ENCODE measurements at places on chromosomes 11 and 22.
A peak's percentile ranks its signal among the peaks of the same experiment; 100 is the strongest.

- H3K27ac ChIP-seq, result no peak overlapping the region
- no peaks in the 10 kb centered on the region for H3K27me3 ChIP-seq
- no peak for DNase-seq
- no peaks in the 10 kb centered on the region for H3K4me1 ChIP-seq
Measured at GRCh38 chr11:40952479-40952878, 507.0 kb downstream of the LRRC4C start.

DNA sequence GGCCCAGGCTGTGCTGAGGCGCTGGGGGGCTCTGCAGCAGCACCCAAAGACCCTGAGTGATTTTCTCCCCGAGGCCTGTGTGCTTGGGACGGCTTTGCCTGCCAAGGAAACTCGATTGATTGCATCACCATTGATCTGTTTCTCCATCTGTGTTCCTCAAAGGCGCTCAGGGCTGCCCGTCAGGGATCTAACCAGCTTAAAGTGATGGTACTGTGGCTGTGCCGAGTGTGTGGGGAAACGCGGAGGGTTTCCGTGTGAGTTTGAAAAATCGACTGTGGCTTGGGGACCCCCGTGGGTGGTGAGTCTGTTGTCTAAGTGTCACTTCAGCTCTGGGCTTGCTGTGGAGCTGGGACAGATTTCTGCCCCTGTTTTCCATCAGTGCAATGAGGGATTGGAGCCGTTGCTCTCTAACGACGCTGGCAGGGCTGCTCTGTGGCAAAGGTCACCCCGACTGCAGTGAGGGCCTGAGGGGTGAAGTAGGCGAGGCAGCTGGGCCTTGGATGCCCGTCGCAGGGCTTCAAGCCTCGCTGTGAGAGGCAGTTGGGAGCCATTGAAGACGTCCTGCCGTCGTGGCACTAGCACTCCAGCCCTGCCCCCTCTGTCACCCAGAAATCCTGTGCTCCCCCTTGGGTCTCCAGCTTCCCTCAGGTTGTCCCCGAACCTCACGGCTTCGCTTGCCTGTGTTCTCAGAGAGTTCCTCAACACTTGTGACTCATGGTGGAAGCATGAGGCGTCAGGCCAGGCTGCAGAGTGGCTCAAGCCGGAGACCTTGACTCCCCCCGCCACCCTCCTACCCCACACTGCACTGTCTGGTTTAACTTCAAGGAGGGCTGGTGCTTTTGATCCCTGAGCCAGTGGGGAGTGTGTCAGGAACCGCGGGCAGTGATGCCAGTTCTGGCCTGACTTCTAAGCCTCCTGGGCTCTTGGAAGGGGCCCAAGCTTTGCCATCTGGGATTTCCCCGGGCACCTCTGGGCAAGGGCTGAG, 21.8 kb downstream of the CACNA1I start:
- H3K36me3 ChIP-seq, result no peaks in the 10 kb centered on the region
- H3K27me3 ChIP-seq, result no peaks in the 10 kb centered on the region
- H3K4me1 ChIP-seq, result no peaks in the 10 kb centered on the region
- H3K27ac ChIP-seq, result no peak overlapping the region
- DNase-seq, result no peak
- H3K4me3 ChIP-seq, result no peak overlapping the region

DNA sequence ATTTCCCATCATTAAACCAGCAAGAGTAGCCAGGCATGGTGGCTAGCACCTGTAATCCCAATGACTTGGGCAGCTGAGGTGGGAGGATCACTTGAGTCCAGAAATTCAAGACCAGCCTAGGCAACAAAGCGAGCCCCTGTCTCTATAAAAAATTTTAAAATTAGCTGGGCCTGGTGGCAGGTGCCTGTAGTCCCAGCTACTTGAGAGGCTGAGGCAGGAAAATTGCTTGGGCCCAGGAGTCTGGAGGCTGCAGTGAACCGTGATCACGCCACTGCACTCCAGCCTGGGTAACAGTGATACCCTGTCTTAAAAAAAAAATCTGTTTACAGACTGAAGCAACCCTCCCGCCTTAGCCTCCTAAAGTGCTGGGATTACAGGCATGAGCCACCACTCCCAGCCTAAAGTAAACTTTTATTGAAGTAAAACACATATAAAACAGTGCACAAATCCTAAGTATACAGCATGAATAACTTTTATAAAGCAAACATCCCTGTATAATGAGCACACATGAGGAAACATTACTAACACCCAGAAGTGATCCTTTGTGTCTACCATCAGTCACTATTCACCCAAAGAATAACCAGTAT, 12.6 kb downstream of the UCP3 start:
- no peaks in the 10 kb centered on the region for H3K36me3 ChIP-seq
- H3K4me3 ChIP-seq, result no peak overlapping the region
- H3K27ac ChIP-seq, result no peak overlapping the region
- DNase-seq, result no peak
- no peaks in the 10 kb centered on the region for H3K4me1 ChIP-seq

GRCh38 chr22:47460176-47460575, 697.7 kb downstream of the TBC1D22A start:
- peaks cover 12% of the 10 kb centered on the region for H3K36me3 ChIP-seq
- DNase-seq, result no peak
- no peaks in the 10 kb centered on the region for H3K27me3 ChIP-seq
- H3K27ac ChIP-seq, result no peak overlapping the region
- H3K4me1 ChIP-seq, result no peaks in the 10 kb centered on the region
- H3K4me3 ChIP-seq, result no peak overlapping the region

DNA sequence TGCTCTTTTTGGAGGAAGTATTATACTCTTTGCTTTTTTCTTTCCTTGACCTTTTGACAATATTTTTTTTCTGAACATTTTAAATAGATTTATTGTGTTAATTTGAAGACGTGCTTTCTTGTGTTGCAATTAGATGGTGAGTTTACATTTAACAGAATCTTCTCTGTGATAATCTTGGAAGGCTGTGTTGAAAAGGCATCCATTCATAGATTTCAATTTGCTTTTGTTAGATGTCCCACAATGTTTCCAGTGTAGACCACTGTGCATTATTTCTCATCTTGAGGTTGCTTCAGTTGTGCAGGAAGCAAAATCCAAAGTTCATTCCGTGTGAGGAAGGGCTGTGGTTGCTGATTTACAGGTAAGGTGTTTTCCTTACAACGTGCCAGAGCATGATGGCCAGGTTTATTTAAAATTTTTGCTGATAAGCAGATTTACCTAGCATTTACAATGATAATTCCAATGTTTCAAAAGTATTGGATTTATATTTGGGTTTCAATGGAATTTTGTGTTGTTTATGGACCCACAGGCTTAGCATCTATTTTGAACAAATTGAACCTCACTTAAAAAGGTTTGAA, 4.1 kb upstream of the OR5J2 start:
- H3K4me1 ChIP-seq, result no peaks in the 10 kb centered on the region
- no peak overlapping the region for H3K27ac ChIP-seq
- no peaks in the 10 kb centered on the region for H3K27me3 ChIP-seq
- H3K36me3 ChIP-seq, result 0 out of 2 replicates have a peak, but pooled peaks cover 1% of the 10 kb centered on the region
- H3K4me3 ChIP-seq, result no peak overlapping the region

DNA sequence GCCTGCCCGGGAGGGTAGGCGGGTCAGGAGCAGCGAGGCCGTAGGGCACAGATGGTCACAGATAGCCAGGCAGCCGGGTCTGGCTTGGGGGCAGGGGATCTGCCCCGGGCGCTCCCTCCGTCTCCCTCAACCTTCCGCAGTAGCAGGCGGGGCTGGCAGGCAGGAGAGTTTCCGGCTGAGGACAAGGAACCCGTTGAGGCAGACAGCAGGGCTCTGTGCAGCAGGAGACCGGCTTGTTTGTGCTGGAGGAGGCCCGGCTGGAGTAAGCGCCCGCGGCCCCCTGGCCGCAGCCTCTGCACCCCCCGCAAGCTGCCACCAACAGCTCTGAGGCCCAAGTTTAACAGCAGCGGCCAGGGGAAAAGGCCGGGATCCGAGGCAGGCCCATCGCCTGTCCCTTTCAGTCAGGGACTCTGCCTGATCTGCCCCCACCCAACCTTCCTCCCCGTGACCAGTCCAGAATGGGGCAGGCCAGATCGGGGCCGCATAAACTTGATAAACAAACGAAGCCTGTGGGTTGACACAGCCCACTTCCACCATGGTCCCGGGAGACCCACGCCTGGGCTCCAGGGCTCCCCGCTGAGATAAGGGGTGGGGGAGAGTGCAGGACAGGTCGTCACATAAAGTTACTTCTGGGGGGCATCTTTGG, 13.6 kb downstream of the SCARF2 start:
- H3K27me3 ChIP-seq, result no peaks in the 10 kb centered on the region
- no peaks in the 10 kb centered on the region for H3K36me3 ChIP-seq
- H3K4me3 ChIP-seq, result no peak overlapping the region
- H3K27ac ChIP-seq, result no peak overlapping the region
- DNase-seq, result peak; percentile 52
- no peaks in the 10 kb centered on the region for H3K4me1 ChIP-seq

GRCh38 chr22:26416670-26417276, 12.3 kb upstream of the ASPHD2 start:
- no peak overlapping the region for H3K27ac ChIP-seq
- H3K4me3 ChIP-seq, result no peak overlapping the region
- peak; percentile 80 for DNase-seq
- H3K27me3 ChIP-seq, result no peaks in the 10 kb centered on the region
- no peaks in the 10 kb centered on the region for H3K36me3 ChIP-seq
- peaks cover 7% of the 10 kb centered on the region for H3K4me1 ChIP-seq

- no peak overlapping the region for H3K4me3 ChIP-seq
- peak; percentile 64 for DNase-seq
- H3K36me3 ChIP-seq, result no peaks in the 10 kb centered on the region
- H3K27me3 ChIP-seq, result no peaks in the 10 kb centered on the region
- no peak overlapping the region for H3K27ac ChIP-seq
Measured at GRCh38 chr11:86608251-86608799, 64.1 kb downstream of the ME3 start.

DNA sequence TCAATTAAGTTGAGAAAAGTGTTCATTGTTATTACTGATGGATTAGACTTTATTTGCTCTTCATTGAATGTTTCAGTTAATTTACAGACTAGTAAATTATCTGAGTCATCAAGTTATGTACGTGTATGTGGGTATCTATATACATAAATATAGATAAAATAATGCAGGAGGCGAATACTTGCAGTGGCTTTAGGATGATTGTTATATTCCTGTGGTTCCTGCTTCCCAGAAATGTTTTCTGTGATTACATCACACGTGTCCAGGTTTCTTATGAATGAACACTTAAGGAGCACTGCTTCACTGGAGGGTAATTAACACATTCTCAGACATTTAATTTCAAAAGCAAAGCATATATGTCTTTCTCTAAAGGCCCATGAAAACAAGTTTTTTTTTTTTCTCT, 28.4 kb downstream of the YAP1 start:
- H3K4me3 ChIP-seq, result no peak overlapping the region
- H3K4me1 ChIP-seq, result peaks cover 3% of the 10 kb centered on the region
- no peak for DNase-seq
- peaks cover 8% of the 10 kb centered on the region for H3K36me3 ChIP-seq
- no peak overlapping the region for H3K27ac ChIP-seq

DNA sequence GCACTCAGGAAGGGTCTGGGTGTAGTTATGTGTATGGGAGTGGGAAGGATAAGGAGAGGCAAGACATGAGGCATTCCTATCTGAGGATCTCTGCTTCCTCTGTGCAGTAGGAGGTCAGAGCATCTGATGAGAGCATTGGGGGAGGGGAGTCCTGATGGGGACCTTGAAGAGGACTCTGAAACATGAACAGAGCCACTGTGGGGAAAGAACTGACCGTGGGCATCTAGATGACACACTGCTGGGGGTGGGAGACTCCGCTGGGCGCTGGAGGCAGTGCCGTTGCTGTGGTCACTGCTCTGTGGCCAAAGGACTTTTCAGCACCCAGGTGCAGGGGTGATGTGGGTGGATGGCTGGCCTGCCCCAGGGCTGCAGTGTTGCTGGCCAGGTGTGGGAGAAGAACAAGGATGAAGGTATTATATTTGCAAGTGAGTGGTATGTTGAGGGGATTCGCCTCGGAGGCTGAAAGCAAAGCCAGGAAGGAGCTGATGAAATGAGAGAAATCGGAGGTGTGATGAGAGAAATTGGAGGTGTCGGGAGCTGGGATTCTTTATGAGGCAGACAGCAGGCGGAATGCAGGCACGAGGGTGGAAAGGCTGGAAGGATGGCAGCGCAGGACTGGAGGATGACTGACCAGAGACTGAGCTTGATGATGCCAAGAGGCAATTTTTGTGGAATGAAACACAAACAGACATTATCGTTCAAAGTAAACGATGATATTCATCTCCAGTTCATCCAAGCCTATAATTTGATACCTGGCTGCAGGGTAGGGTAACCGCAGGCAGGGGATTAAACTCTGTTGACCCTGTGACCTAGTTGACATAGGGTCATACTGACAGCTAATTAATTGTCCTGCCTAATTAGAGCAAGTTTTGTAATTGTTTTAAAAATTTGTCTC, 19.4 kb upstream of the TMPRSS4 start:
- H3K36me3 ChIP-seq, result no peaks in the 10 kb centered on the region
- no peak for DNase-seq
- H3K4me1 ChIP-seq, result no peaks in the 10 kb centered on the region
- no peaks in the 10 kb centered on the region for H3K27me3 ChIP-seq
- no peak overlapping the region for H3K4me3 ChIP-seq

DNA sequence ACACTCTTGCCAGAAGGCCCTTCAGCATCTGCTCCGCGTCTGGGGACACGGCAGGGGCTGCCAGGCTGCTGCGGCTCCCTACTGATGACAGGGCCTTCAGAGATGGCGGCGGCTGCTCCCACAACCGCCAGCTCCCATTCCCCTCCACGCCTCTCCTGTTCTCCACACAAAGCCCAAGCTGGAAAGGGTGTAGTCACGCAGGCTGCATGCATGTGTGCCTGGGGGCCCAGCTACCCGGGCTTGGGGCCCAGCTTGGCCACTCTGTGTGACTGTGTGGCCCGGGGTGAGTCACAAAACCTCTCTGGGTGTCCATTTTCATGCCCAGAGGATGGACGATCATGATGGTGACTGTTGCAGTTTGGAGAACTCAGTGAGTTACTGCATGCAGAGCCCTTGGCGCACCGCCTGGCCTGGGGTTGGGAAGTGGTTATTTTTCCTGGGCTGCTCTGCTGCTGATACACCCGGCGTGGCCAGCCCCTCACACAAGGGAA, 31.7 kb upstream of the PARVB start:
- no peaks in the 10 kb centered on the region for H3K27me3 ChIP-seq
- DNase-seq, result no peak
- H3K4me3 ChIP-seq, result no peak overlapping the region
- H3K36me3 ChIP-seq, result peaks cover 81% of the 10 kb centered on the region
- no peak overlapping the region for H3K27ac ChIP-seq

DNA sequence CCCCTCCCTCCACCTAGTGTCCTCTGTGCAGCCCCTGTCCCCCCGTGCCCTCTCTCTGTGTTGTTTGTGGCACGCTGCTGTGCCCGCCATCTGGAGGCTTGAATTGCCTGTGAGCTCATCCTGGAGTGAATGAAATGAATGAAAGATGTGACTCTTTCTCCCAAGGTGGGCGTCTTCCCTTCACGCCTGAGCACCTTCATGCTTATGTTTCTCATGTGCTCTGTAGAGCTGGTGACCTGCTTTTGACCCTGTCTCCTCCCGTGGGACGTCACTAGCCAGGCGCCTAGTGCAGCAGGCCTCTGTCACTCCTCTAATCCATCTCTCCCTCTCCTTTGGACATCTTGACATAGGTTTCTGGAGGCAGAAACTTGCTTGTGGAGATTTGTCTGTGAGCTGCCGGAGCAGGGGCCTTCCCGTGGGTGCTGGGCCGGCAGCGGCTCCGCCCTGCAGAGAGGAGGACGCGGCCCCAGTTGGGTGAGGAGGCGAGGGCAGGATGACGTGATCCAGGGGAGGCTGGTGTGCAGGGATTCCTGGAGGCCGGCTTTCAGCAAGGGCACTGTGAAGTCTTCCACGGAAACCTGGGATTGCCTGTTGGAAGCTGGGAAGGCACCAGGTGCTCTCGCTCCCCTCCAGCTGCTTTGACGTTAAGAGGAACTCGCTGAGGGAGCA, 40.6 kb downstream of the MUC6 start:
- H3K36me3 ChIP-seq, result peaks cover 58% of the 10 kb centered on the region
- DNase-seq, result no peak
- no peak overlapping the region for H3K27ac ChIP-seq
- H3K4me3 ChIP-seq, result no peak overlapping the region
